ENCODE measurements at places on chromosomes 7 and 10.

GRCh38 chr10:114081911-114082583 is 38.4 kb downstream of the ADRB1 start:
- no peak for DNase-seq

DNA sequence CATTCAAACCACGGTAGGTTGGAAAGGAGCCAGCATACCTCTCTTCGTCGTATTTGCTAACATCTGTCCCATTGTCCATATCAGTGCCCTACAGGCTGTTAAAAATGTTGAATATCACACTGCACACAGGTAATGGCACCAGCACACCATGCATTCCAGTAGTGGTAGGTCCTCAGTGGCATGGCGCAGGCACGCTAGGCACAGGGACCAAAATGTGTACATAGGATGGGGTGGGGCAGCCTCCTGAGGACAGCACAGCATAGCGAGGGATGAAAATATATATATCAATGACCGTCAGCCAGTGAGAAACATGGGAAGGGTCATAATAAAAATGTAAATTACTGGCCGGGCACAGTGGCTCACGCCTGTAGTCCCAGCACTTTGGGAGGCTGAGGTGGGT is 99.9 kb upstream of the CTBP2 start:
- DNase-seq: no peak

GRCh38 chr7:12979181-12979580 is 291.7 kb downstream of the ARL4A start:
- DNase-seq: no peak

DNA sequence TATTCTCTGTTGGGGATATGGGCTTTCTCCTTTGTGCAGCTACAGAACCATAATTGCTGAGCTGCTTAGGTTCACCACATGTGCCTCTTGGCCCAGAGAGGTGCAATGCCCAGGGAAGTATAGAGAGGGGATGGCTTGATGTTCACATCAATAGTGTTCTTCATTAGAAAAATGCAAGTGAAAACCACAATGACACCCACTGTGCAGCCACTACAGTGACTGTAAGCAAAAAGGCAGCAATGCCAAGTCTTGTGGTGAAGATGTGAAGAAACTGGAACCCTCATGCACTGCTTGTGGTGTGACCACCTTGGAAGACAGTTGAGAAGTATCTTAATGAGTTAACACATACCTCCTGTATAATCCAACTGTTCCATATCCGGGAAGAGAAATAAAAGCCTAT is 318.9 kb upstream of the ZMIZ1 start:
- no peak for DNase-seq

Measured in glutamatergic neuron (in vitro differentiated cells).